GM12892 (cell line): ENCODE measurements at places on chromosomes 4 and X.

- no peak for DNase-seq
Observed at GRCh38 chrX:39639871-39640270, 457.9 kb downstream of the BCOR start.

GRCh38 chrX:85922821-85923220, 124.5 kb downstream of the CHM start:
- DNase-seq: no peak

DNA sequence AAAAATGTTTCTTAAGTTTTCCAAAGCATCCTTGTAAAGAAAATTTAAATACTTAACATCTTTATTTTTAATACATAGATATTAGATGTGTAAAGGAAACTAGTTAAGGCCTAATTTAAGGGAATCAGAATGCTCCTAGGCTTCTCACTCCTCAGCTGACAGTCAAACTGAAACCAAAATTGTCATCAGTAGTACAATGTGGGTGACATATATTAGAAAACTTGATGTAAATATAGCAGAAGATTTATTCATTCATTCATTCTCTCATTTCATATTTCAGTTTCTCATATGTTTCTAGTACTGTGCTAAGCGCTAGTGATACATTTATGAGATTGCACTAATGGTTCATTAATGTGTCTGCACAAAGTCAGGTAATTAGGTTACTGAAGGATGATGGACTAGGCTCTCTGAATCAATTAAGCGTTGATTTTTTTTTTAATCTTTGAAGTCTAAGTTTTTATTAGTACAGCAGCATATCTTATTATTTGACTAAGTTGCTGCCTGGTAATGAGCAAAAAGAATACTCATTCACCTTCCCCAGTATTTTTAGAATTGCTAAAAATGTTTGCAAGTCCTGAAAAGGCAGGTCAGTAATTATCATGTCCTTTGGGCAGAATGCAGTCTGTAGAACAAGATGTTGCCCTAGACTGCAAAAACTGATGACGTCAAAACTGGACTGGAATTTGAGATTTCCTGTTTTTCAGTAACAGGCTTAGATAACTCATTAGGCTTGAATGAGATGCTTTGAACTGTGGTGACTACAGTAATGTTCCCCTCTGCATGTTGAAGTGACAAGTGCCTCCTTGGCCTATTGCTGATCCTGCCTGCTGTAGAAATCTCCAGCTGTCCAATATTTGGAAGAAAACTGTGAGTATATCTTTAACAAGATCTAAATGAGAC, 128.7 kb downstream of the ARHGAP24 start:
- DNase-seq: no peak

DNA sequence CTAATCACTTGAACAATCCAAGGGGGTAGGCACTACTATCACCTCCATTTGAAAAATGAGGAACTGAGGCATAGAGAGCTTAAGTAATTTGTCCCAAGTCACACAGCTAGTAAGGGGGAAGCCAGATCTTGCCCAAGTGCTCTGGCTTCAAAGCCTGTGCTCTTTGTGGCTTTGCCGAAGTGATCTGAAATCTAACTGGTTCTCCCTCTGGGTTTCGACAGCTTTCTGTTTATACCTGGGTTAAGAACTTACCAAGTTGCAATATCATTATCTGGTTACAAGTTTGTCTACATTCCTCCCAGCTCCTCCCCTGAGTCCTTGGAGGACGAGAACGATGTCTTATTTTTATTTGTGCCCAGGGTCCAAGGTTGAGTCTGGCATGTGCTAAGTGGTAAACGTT, 125.3 kb upstream of the RAI2 start:
- DNase-seq: no peak

- DNase-seq: no peak
Observed at GRCh38 chr4:140141210-140141835, 12.7 kb downstream of the MAML3 start.

DNA sequence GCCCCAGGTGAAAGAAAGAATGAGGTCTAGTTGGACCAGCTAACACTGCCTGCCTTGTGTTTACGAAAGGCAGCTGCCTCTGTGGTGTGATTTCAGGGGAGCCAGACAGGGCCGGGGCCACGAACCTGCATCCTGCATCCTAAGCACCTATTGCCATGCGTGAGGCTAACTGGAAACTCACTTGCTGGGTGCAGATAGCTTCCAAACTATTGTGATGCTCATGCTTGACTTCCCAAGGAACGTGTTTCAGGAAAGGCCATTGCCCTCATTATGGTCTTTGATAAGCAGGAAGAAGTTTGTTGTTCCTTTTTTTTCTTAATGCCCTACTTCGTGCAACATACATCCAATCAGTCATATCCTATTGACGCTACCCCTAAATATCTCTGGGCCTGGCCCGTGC, 2.3 kb upstream of the IRF2 start:
- no peak for DNase-seq

DNA sequence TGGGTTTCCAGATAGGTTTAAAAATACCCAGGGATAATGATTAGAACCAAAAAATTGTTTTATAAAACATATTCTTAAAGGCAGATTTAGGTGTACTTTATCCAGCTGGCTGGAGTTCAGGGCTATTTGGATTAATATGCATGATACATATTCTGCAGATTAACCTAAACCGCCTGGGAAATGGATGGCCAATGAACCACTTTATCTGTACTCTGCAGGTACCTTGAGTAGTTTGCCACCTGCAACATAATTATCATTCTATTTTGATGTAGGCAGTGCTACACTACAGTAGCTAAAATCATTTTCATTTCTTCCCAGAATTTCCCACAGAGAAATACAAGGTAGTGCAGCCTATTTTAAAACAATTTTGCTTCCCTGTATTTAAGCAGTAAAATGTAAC, 683.2 kb upstream of the GNPDA2 start:
- DNase-seq: no peak

- DNase-seq: no peak
Observed at GRCh38 chr4:73034896-73035295, 34.6 kb downstream of the COX18 start.

DNA sequence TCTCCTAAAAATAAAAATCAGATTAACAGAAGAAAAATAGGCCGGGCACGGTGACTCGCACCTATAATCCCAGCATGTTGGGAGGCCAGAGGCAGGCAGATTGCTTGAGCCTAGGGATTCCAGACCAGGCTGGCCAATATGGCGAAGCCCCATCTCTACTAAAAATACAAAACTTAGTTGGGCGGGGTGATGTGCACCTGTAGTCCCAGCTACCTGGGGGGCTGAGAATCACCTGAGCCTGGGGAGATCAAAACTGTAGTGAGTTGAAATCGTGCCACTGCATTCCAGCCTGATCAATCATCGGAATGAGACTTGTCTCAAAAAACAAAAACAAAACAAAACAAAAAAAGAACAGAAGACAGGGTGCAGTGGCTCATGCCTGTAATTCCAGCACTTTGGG, 32.8 kb upstream of the NOCT start:
- DNase-seq: no peak

DNA sequence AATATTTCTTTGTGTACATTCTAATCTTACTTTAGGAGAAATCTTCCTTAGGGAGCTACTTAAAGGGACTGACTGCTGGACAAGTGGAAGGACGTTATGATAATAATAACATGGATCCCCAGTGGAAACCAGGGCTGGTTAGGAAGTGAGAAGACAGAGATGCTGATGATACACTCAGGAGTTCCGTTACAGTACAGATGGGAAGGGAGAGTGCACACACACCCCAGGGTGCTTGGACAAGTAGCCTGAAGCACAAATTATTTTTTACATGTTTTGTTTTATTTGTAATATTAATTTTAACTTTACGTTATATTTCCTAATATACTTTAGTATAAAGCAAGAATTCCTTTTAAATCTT, 84.1 kb downstream of the BMPR1B start:
- no peak for DNase-seq

DNA sequence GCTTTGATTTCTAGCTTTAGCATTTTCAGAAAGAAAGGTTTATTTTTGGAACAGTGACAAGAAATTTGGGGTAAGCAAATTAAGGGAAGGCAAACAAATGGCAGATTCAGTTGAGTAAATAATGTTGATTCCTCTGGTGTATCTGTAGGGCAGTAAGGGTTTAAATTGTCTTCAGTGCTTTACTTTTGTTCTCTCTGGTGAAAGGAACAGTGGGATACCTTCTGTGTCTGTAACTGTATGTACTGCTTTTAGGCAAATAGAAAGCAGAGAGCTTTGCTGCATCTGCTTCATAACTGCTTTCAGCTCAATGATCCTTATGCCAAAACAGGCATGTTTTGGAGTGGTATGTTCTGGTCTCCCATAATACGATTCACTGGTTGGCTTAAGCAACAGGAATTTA, 932.1 kb upstream of the SLIT2 start:
- DNase-seq: no peak

DNA sequence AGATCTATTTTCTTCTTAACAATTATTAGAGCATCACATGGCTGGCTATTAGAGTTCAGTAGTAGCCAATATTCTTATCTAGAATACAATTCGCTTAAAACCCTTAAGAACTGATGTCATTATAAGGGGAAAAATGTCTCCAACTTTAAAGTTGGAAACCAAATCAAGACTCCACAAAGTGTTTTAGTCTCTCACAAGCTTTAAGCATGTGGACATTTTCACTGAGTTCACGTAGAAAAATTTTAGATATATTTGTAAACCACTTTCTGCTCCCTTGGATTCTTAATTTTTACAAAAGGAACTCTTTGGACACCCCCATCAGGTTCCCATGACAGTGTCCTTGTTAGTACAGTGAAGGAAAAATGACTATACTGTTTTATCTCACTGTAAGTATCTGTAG, 123.9 kb upstream of the NAP1L5 start:
- DNase-seq: no peak
